Mammary epithelial cell (primary cell): ENCODE measurements at places on chromosomes 6 and 20. TPM values are rescaled to one million over a fixed set of nuclear protein-coding genes. Genes with fewer than 3 reads are reported as not detected.

Gene ACAT2
- polyA plus RNA-seq: 102 TPM

- DNase-seq: no peak
Observed at GRCh38 chr20:56566621-56567020, 33.6 kb downstream of the FAM209B start.

Gene DSTN
- polyA plus RNA-seq: 211 TPM

- DNase-seq: peak; percentile 92
Observed at GRCh38 chr6:119096721-119097565, 18.5 kb upstream of the FAM184A start.

GRCh38 chr20:3430376-3431069, 23.1 kb upstream of the DNAAF9 start:
- DNase-seq: no peak

GRCh38 chr20:50098259-50098658, 14.7 kb downstream of the UBE2V1 start:
- DNase-seq: no peak

Gene EFCAB8
- not detected for polyA plus RNA-seq

DNA sequence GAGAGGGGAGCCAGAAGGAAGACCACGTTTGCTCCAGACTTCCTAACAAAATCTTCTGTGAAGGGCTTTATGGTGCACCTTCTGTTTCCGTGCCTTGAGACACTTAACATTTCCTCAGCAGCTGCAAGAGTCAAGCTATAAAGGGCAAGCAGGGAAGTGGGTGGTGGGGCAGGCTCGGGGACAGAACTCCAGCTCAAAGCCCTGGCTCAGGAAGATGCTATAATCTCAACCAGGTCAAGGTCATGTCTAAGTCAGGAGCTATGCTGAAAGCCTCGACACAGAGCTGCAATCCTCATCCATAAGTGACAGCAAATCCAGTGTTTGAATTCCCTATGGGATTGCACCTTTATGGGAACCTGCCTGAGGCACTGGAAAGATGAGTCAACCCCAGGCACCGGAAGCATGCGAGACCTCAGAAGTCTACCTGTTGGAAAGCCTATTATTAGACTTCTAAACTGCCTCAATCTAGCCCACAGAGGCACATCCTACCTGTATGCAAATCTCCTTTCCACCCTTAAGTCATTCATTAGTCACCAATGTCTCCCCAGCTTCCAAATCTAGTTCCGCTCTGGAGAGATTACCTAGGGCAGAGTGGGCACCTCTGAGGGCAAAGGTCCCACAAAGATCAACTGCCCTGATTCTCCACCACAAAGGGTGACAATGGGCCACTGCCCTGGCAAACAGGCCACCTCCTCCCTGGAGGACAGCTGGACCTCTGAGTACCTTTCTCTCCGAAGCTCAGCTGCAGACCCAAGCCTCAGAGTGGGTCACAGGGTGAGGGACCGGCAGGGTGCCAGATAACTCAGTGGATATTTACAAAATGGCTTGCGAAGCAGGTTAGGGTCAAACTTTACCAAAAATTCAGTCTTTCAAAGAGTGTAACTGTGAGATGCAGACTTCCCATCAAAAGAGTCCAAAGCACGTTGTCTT, 287.0 kb downstream of the CDC5L start:
- peak; percentile 93 for DNase-seq

GRCh38 chr6:149078211-149078782, 239.2 kb upstream of the TAB2 start:
- DNase-seq: no peak

Gene PI3
- 188 TPM for polyA plus RNA-seq

DNA sequence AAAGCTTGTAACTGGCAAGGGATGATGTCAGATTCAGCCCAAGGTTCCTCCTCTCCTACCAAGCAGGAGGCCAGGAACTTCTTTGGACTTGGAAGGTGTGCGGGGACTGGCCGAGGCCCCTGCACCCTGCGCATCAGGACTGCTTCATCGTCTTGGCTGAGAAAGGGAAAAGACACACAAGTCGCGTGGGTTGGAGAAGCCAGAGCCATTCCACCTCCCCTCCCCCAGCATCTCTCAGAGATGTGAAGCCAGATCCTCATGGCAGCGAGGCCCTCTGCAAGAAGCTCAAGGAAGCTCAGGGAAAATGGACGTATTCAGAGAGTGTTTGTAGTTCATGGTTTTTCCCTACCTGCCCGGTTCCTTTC, 14.4 kb downstream of the TNFAIP3 start:
- peak; percentile 34 for DNase-seq

DNA sequence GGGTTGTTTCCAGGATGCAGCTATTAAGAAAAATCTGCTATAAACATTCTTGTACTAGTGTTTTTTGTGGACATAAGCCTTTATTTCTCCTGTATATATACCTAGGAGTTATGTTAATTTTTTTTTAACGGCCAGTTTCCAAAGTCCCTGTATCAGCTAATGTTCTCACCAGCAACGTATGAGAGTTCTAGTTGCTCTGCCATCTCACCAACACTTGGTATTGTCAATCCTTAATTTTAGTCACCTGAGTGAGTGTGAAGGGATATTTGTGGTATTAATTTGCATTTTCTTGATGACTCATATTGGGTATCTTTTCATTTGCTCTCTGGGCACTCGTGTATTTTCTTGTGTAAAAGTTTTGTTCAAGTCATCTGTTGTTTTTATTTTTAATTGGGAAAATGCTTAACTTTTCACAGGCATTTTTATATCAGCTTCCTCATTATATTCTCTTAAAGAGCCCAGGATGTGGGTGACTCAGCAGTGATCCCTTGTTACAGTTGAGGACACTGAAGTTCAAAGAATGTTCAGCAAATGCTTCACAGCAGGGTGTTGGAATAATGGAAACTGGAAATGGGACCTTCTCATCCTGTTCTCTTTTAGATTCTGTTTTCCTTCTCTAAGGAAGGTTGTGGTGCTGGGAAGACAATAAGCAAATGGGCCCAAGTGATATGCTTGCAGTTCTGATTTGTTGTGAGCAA, 211.7 kb upstream of the PRND start:
- peak; percentile 29 for DNase-seq

- DNase-seq: no peak
Observed at GRCh38 chr20:37270576-37271420, 9.2 kb upstream of the GHRH start.

Gene DEFB124
- polyA plus RNA-seq: not detected

- DNase-seq: no peak
Observed at GRCh38 chr20:8067082-8067481, 47.5 kb upstream of the TMX4 start.

- no peak for DNase-seq
Observed at GRCh38 chr20:19254956-19255355, 42.5 kb downstream of the SLC24A3 start.

DNA sequence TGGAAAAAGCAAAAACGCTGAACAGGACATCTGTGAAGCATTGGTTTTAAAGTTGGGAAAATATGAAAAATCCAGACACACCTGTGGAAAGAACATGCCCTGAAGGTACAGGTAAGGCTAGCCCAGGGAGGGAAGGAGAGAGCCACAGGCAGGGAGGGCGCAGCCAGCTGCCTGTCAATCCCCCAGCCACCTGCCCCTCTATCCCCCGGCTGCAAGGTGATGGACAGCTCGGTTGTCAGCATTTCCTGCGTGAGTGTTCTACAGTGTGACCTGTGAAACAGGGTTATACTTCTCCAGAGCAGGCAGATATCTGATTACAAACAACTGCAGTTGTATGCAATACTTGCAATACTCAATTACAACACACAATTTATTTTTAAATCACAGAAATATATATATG, 358.1 kb downstream of the SMOC2 start:
- no peak for DNase-seq

- DNase-seq: no peak
Observed at GRCh38 chr6:73042892-73043291, 182.4 kb downstream of the KHDC1L start.

DNA sequence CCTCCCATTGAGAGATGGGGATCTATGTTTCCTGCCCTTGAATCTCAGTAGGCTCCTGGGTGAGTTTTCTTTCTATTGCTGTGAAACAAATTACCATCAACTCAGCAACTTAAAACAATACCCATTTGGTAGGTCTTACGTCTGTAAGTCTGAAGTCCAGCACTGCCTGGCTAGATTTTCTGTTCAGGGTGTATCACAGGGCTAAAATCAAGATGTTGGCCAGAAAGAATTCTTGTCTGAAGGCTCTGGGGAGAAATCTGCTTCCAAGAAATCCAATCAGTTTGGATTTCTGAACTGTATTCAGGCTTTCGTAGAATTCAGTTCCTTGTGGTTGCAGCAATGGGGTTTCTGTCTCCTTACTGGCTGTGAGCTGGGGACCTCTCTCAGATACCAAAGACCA, 99.6 kb upstream of the SLC24A3 start:
- DNase-seq: no peak

DNA sequence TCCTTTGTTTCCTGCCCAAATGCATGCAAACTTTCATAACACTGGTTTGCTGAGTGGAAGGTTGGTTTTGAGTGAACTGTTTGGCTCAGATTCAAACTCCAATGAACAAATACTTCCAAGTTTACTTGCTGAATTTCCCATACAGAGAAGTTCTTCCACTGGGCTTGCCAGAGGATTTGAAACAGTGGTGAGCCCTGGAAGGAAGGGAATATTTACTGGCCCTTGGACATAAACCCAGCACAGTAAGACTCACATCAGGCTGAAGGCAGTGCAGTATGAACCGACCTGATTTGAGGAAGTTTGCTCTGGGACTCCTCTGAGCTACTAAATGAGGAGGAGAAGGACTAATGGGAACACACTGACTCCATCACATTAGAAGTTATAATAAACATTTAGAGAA, 3.8 kb downstream of the TRAF3IP2 start:
- no peak for DNase-seq

- DNase-seq: no peak
Observed at GRCh38 chr6:167906899-167907298, 80.2 kb downstream of the AFDN start.

- DNase-seq: no peak
Observed at GRCh38 chr6:118400582-118400981, 147.5 kb upstream of the PLN start.

Gene GPR6
- polyA plus RNA-seq: not detected

DNA sequence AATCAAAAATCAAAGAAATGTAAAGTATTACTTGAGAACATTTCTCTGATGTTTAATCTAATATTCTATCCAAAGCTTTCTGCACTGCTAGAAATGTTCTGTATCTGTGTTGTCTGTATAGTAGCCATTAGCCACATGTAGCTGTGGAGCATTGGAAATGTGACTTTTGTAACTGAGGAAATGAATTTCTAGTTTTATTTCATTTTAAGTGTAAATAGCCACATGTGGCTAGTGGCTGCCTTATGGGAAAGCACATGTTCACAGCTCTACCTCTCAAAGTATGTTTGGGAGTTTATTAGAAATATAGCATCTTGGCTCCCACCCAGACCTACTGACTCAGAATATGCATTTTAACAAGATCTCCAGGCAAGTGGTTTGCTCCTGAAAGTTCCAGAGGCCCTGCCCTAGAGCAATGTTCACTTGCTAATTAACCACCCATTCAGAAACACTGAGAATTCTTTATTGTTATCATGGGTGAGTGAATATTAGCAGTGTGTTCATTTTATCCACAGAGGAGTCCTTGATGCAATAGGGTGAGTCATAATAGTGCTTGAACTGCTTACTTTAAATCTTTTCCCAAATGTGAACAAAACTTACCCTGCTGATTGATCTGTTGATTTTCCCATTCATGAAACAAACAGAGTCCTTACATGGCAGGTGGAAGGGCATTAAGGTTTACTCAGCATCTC, 282.7 kb downstream of the PLCB1 start:
- peak; percentile 71 for DNase-seq

DNA sequence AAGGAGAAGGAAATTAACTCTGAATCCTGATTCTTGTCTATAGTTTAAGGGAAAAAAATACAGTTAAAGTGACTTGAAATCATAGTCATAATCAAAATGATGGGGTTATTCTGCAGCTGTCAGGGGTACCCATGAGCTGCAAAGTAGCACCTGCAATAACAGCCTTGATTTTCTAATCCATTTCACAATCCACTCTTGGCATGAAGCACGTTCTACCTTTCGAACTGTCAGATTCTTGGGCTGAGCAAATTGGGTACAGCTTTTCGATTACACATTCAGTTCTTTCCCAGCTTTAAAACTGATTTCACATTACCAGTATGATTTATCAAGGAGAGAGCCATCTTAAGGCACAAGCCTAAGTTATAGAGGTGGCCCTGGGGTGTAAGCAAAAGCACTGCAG, 118.5 kb upstream of the DTNBP1 start:
- no peak for DNase-seq

Gene SLC26A8
- 0.16 TPM for polyA plus RNA-seq

DNA sequence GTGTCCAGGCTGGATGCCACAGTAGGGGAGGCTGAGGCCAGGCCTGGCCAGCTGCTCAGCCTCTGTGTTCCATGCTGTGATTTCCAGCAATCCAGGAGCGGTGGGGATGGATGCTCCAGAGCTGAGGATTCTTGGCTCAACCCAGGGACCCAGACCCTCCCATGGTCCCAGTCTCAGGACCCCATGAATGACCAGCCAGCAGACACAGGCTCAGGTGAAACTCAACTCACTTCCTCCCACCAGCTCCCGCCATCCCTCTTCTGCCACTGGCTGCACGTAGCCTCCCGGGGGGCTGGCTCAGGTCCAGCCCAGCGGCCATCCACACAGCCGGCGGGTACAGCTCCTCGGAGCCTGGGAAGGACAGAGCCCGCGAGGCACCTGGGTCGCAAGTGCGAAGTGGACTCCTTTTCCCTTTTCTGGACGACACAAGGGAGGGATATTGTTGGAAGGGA, 54.5 kb upstream of the DACT2 start:
- no peak for DNase-seq

DNA sequence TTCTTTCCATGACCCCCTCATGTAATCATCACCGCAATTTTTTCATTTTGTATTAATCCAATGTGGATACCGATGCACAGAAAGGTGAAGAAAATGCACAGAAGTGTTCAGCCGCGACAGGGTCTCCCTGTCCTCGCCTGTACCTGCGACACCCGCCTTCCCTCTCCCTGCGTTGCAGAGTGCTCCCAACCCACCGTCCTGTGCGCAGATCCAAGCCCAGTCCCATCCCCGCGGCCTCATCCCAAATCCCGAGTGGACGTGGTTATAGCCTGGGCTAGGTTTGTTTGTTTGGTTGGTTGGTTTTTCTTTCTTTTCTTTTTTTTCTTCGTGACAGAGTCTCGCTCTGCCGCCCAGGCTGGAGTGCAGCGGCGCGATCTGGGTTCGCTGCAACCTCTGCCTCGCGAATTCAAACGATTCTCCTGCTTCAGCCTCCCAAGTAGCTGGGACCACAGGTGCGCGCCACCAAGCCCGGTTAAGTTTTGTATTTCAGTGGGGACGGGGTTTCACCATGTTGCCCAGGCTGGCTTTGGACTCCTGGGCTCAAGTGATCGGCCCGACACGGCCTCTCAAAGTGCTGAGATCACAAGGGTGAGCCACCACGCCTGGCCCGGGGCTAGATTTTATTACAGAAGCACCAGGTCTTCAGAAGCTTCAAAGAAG, 536 bp upstream of the RAET1G start:
- no peak for DNase-seq

Gene APCDD1L
- polyA plus RNA-seq: 2.7 TPM

Gene SOX18
- not detected for polyA plus RNA-seq

GRCh38 chr6:11460001-11460668, 77.4 kb upstream of the TMEM170B start:
- peak; percentile 46 for DNase-seq

Gene UNC93A
- not detected for polyA plus RNA-seq
